ENCODE measurements at places on chromosomes 1 and 21.

DNA sequence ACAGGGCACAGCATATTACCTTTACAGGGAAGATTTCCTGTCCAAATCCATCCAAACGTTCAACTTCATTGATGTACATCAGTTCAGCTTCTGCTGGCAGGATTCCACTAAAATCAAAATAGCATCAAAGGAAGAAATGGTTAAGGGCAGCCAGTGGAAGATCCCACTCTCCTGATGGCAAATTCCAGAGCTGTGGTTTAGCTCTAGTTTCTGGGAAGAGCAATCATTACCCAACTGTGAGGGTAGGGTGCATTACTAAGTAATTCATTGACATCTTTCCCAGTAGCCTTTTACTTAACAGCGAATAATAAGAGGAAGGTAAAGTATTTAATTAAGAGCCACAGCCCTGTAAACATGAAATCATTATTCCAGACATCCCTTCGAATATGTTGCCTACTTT, 120.7 kb downstream of the SMYD2 start:
- DNase-seq = no peak

DNA sequence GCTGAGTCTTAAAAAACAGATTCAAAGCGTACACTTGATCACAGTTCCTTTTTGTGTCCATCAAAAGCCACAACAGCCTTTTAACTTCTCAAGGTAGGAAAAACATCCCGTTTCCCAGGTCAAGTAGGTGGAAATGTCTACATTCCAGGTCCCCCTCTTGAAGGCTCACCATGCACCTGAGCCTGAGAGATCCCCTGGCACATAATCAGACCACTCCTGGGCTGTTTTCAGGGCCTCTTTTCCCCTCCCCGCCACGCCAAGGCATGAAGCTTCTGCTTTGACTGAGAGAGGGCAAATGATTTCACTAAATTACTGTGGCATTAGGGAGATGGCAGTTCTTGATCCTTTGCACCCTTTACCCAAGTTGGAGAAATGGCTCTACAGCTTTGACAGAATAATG, 21.7 kb downstream of the CNN3 start:
- DNase-seq = no peak

GRCh38 chr1:107840725-107841124, 124.3 kb downstream of the VAV3 start:
- DNase-seq = no peak

DNA sequence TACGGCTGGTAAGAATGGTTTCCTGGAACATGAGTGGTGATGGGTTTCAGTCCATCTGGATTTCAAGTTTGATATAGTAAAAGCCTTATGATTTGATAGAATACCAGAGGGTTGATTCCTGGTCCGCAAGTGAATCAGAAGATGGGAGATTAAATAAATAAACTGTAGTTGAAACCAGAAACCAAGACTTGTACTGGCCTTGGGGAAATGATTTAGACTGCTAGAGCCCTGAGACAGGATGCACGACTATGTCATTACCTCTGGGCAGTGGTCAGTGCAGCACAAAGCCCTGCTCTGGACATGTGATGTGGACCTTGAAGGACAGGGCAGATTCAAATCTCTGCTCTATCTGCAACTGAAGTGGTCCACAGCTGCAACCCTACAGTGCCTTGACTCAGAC, 15.6 kb upstream of the FMOD start:
- no peak for DNase-seq

DNA sequence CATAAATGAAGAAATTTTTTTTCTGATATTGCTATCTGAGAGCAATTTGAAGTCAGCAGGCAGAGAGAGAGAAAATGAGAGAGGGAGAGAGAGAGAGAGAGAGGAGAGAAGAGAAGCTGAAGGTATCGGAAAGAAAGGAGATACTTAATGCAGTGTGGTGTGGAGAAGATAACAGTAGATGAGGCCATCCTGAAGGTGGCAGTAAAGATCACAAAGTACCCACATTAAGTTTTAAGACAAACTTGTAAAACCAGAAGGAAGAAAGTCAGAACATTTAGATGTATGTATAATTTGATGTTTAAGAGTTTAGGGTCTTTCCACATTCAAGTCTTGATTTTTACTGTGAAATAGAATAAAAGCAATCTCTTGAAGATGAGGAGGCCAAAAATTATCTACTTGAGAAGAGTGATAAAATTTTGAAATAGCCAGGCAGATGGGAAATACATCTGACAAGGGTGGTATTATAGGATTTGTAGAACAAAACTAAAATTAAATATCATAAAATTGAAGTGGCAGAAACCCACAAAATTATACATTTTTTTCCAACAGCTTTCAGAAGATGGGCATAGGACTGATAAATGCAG, 1753.4 kb downstream of the MRPL39 start:
- DNase-seq = peak; percentile 8

DNA sequence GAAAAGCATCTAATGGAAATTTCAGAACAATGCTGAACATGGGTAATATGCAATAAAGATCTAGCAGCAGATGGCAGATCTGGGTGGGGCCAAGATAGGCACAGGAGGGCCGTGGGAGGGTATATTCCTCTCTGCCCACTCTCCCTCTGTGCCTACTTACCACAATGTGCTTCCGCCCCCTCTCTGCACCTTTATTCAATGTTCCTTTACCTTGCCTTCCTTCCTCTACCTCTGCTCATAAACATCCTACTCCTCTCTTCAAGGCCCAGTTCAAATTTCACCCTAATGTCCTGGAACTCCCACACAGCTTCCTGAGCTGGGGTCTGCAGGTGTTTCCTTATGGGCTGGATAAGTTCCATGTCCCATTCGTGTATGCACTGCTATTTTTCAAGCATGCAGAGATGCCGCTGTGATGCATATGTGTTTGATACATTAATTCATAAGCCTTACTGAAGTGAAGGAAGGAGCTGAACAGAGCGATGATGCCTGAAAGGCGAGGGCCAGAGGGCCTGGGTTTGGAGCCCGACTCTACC, 65.6 kb upstream of the EDEM3 start:
- no peak for DNase-seq

Measured in SK-N-MC (cell line).